ENCODE measurements at places on chromosomes 13 and 19.
A peak's percentile ranks its signal among the peaks of the same experiment; 100 is the strongest.

GRCh38 chr13:97127842-97128241 is 94.3 kb upstream of the MBNL2 start:
- no peak for DNase-seq

GRCh38 chr13:110555601-110556223 is 5.8 kb downstream of the RAB20 start:
- DNase-seq, result no peak

- DNase-seq, result no peak
These were observed 10.2 kb downstream of the PPP2R1A start for GRCh38 chr19:52200044-52200443.

GRCh38 chr19:31387717-31388301 is 38.6 kb upstream of the TSHZ3 start:
- no peak for DNase-seq

- DNase-seq, result peak; percentile 44
These were observed 697 bp downstream of the HSPH1 start for GRCh38 chr13:31160857-31161556.

DNA sequence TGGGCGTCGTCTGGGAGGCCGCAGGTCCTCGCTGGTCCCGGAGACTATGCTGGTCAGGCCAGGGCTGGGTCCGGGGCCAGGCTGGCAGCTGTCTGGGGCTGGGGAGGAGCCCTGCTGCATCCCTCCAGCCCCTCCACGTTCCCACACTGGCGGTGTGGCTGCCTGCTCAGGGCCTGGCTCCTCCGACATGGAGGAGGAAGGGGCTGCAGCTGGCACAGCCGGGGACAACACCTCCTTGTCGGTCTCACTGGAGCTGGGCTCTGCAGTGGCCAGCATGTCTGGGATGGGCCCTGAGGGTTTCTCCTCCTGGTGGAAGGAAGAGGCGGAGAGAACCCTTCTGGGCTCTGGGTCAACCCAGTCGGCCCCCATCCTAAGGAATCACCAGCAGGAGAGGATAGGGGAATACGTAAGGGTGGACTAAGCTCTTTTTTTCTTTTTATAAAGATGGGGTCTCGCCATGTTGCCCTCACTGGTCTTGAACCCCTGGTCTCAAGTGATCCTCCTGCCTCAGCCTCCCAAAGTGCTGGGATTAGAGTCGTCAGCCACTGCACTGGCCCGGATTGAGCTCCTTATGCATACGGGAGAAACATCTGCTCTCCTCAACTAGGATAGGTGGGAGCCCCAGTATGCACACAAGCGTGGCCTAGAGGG is 806 bp downstream of the ZNF414 start:
- no peak for DNase-seq

GRCh38 chr13:111158136-111158805 is 43.2 kb downstream of the ARHGEF7 start:
- DNase-seq, result no peak

DNA sequence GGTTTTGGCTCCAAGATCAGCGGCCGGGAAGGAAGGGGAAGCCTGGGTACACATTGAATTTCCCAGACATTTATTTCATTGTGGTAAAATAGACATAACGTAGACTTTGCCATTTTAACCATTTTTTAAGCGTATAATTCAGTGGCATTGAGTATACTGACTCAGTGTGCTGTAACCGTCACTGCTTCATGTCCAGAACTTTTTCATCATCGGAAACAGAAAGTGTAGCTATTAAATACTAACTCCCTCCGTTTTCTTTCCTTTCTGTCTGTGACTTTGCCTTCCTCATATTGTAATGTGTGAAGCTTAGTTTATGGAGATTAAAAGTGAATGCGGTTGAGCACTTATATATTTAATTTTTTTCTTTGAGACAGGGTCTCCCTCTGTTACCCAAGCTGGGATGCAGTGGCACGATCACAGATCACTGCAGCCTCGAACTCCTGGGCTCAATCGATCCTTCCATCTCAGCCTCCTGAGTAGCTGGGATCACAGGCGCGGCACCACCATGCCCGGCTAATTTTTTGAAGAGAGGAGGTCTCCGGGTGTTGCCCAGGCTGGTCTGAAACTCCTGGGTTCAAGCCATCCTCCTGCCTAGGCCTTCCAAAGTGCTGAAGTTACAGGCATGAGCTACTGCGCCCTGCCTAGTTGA is 1.4 kb downstream of the HNRNPM start:
- no peak for DNase-seq

DNA sequence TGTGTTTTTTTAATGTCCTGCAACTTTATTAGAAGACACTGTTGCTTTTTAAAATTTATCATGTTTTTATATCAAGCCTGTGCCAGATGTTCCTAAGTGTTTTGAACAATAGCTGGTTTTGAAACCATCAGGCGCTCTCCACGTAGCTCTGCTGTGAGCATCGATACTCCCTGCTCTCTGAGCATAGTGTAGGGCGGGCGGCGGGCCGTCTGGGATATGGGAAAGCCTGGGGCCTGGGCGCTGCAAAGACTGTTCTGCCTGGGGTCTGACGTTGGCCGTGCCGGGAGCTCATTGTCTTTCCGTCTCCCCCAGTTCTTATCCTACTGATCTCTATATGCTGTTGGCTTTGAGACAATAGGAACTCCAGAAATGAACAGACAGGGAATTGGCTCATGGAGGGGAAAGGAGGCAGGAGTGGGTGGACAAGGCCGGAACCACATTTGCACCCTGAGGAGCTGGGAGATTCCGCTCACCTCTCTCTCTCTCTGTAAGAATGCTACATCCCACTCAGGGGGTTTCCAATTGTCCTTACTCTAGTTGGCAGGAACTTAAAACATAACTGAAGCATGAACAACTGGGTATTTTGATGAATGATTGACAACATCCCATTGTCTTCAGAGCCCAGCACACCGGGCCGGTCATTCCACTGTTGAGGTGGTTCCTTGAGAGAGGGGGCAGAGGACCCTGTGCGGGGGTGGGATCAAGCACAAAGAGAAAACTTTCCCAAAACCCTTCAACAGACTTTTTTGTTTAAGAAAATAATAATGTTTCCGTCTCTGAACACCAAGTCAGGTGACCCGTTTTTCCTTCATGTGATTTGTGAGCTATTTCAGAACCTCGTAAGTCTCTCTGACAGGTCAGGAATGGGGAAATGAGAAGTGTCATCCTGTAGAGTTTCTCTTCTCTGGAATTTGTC is 64.7 kb downstream of the COL4A2 start:
- no peak for DNase-seq

DNA sequence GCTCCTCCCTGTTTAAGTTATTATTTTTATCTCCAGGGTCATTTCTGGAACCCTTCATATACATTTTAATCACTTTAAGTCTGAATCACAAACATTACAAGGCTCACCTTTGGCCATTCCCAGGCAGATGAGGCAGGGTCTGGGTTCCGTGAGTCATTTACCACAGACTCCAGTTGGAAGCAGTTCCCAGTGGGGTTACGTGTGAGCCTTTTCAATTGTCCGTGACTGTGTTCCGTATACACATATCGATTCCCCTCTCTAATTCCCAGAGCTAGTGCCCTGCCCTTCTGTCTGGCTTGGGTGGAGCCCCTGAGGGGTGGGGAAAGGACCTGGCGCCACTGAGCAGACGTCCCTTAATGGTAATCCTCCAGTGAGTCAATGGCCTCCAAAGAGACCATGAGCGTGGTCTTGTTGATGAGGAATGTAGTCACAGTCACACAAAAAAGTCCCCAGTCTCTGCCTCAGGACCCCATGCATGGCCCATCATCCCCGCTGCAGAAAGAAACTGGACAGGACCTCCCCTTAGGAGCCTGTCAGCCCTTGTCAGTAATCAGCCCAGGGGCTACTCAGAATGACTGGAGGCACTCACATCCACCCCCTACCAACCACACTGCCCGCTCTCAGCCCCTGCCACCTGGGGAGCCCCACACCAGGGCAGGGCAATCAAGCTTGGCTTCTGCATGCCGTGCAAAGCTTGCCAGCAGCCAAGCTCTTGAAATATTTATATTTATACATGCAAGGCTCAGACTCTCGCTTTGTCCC is 144.4 kb downstream of the ZIC5 start:
- no peak for DNase-seq

DNA sequence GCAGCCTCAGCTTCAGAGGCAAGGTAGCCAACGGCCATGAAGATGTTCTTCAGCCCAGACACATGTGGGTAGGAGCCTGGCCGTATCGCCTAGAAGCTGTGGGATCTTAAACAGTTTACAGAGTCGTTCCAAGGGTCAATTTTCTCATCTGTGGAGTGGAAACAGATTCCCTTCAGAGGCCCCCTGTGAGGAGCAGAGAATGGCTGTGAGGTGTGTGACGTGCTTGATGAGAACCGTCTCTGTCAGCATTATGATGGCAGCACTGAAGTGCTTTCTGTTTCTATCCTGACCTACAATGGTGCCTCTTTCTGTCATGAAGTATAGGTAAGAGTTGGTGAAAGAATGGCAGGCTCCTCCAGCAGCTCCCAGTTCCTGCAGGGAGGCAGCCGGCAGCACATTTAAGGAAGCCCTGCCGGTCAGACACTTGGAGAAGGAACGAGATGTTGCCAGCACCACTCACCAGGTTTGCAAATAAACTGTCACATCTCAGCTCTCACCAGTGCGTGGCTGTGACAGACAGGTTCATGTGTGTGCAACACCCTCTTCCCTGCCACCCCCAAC is 277.3 kb downstream of the FOXO1 start:
- no peak for DNase-seq

DNA sequence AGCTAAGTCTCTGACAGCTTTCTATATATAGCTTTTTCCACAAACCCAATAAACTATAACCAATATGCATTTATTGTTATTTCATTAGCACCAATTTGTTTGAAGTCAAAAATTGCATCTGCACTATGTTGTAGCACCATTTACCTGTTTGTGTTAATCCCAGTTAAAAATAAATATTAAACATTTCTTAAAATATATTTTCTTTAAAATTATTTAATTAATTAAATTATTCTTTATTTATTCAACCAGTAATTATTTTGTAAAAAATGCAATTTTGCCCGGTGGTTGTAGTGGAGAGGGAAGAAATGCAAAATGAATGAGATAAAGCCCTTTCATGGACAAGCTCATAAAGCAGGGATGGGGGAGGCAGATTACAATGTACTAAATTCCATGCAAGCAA is 1257.9 kb downstream of the PCDH17 start:
- DNase-seq, result no peak

DNA sequence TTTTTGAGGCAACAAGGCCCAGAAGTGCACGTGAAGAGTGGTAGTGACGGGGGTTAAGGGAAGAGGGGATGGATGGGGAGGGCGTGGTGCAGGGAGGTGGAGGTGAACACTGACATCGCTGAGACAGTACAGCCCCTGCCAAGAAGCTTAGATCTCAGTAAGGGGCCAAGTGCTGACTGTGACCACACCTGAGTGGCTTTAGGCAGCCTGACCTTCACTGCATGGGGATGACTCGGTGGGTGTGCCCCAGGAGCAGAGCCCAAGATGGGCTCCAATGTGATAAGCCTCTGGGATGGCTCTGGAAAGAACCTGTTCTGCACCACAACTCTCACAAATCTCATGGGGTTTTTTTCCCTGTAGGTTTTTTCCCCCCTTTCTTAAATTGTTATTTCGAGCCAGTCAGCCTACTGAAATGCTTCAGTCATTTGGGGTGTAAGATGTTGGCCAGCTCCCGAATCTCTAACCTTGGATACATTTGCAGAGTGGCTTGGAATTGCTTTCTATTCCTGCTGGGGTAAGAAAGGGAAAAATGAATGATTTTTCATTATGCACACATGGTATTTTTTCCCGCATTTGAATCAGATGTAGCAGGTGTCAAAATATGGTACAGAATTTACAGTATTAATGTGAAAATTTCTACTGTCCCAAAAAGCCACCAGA is 165.0 kb downstream of the TM9SF2 start:
- no peak for DNase-seq

- no peak for DNase-seq
These were observed 170.0 kb downstream of the KDM4B start for GRCh38 chr19:5138606-5139582.

- no peak for DNase-seq
These were observed 8.0 kb downstream of the MYO1F start for GRCh38 chr19:8569066-8569771.

DNA sequence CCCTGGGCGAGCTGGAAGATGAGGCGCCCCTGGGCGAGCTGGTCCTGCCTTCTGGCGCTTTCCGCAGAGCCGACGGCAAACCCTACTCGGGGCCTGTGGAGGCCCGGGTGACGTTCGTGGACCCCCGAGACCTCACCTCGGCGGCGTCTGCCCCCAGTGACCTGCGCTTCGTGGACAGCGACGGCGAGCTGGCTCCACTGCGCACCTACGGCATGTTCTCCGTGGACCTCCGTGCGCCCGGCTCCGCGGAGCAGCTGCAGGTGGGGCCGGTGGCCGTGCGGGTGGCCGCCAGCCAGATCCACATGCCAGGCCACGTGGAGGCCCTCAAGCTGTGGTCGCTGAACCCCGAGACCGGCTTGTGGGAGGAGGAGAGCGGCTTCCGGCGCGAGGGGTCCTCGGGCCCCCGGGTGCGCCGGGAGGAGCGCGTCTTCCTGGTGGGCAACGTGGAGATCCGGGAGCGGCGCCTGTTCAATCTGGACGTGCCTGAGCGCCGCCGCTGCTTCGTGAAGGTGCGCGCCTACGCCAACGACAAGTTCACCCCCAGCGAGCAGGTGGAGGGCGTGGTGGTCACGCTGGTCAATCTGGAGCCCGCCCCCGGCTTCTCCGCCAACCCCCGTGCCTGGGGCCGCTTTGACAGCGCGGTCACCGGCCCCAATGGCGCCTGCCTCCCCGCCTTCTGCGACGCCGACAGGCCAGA is 6.3 kb downstream of the CILP2 start:
- DNase-seq, result no peak

DNA sequence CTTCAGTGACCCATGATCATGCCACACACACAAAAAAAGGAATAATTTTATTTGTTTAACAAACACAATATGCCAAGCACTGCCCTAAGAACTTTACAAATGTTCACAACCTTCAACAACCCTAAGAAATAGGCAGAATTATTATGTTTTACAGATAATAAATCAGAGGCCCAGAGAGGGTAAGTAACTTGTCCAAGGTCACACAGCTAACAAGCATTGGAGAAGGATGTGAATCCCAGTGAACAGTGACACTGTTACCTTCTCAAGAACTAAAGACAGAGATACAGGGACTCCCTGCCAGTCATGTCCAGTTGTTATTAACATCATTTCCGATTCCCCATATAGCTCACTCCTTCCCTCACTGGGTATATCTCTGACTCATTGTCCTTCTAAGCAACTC is 13.6 kb downstream of the CEACAM20 start:
- no peak for DNase-seq

DNA sequence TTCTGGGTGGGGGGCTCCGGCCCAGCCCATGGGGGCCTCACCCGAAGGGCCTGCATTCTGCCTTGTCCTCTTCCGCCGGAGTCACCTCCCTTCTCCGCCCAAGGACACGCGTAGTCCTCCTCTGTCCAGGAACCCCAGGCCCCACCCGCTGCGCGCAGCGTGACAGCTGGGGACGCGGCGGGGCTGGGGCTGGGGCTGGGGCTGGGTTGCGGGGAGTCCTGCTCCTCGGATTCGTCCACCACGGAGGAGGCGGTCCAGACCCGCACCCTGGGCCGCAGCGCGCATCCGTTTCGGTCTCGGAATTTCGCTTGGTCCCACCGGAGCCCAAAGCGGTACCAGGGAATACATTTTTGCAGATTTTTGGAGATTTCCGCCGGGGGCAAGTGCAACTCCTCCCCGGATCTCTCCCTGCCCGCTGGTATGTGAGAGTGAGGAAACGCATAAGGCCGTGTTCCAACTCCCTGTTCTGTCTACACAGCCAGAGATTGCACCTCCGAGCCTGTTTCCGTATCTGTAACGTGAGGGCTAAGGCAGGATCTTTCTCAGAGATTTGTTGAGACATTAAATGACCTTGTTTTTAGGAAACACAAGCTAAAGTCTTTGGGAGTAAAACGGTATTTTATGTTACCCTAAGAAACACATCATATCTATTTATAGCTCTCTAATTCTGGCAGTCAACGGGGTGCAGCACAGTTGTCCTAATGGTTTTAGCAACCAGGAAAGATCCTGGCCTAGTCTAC is at the start of gene COX7A1:
Gene COX7A1, minus strand, starts transcription at position 96 of the 740 bp plus-strand sequence. Its CDS starts 40 bp downstream, at position 56.
- DNase-seq, result no peak

- DNase-seq, result no peak
These were observed 97.6 kb upstream of the SERP2 start for GRCh38 chr13:44276061-44276460.
